ENCODE measurements at places on chromosomes 5 and 9.

GRCh38 chr5:170145462-170145861, 39.8 kb downstream of the FOXI1 start:
- DNase-seq = no peak

GRCh38 chr5:55483885-55484284, 50.9 kb downstream of the PLPP1 start:
- no peak for DNase-seq

- no peak for DNase-seq
Observed at GRCh38 chr5:126274076-126274762, 149.0 kb upstream of the GRAMD2B start.

- DNase-seq = no peak
Observed at GRCh38 chr5:72472666-72473422, 34.4 kb downstream of the ZNF366 start.

- no peak for DNase-seq
Observed at GRCh38 chr5:86124333-86124732, 493.4 kb upstream of the COX7C start.

DNA sequence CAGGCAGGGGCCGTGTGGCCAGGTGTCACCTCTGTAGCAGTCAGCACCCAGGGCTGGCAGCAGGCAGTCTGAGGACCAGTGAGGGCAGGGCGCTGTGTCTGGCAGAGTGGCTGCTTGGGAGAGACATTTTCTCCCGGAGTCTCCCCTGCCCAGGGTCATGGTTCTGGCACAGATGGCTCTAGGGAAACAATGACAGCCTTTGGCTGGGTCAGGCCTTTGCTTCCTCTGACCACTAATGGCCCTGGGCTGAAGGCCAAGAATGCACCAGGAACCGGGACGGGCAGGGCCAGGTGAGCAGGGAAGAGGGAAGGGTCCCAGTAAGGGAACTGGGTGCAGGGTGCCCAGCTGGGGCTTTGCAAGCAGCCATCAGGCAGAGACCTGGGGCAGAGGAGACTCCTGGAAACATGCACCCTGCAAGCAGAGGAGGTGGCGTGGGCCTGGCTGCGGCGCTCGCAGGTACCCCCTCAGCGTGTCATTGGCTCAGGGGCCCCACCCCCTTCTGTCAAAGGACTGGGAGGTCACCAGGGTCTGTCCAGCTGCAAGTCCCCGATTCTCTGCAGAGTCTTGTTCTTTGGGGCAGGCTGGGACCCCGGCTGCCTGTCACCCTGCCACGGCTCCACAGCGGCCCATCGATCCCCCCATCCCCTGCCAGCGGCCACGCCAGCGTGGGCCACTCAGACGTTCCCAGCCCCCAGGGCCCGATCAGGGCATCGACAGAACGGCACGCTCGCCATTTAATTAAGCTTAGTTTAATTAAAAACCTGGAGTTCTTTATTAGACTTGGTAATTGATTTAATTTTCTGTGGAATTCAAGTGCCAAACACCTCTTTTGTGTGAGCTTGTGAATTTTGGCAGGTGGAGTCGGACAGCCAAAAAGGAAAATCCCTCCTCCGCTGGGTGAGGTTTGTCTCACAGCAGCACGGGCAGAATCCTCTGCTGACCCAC, 18.9 kb upstream of the TMEM250 start:
- DNase-seq = no peak

DNA sequence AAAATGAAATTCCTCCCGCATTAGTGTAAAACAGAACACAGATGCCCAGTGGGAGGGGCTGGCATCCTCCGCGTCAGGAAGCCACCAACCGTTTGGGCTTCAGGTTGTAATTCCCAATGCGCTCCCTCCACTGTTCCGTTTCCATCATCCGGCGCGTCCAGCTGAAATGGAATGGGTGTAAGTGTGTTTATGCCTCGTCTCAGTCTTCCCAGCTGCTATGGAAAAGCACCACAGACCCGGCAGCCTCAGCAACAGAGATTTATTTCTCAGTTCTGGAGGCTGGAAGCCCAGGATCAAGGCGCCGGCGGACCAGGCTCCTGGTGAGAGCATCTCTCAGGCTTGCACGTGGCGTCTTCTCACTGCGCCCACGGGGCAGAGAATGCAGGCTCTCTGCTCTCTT, 20.4 kb downstream of the KCNT1 start:
- no peak for DNase-seq

GRCh38 chr9:34579104-34579807, 10.3 kb downstream of the CNTFR start:
- no peak for DNase-seq

- no peak for DNase-seq
Observed at GRCh38 chr5:151072630-151073025, 8.2 kb downstream of the TNIP1 start.

GRCh38 chr9:129809346-129809745, 6.4 kb downstream of the TOR1B start:
- DNase-seq = no peak

- DNase-seq = no peak
Observed at GRCh38 chr5:34519489-34520220, 136.5 kb upstream of the RAI14 start.

DNA sequence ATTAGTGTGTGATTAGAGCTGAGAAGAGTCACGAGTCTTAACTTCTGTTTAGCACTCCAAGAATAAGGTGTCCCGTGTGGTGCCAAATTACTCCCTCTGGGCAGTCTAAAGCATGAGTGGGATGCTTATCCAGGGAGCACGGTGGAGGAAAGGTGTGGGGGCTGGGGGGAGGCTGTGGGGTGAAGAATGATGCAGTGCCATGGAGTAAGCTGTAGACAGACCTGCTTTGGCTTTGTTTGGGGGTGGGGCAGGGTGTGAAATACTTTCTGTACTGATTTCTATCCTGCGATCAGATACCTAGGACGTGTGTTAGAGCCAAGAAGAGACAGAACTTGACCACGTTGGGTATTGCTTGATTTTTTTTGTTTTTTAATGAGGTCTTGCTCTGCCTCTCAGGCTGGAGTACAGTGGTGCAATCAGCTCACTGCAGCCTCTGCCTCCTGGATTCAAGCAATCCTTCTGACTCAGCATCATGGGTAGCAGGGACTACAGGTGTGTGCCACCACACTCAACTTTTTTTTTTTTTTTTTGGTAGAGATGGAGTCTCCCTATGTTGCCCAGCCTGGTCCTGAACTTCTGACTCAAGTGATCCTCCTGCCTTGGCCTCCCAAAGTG, 232.8 kb downstream of the MAN2A1 start:
- DNase-seq = no peak

- DNase-seq = no peak
Observed at GRCh38 chr5:142636093-142636492, 49.8 kb downstream of the FGF1 start.

GRCh38 chr9:91359083-91359482, 2.6 kb downstream of the AUH start:
- no peak for DNase-seq

DNA sequence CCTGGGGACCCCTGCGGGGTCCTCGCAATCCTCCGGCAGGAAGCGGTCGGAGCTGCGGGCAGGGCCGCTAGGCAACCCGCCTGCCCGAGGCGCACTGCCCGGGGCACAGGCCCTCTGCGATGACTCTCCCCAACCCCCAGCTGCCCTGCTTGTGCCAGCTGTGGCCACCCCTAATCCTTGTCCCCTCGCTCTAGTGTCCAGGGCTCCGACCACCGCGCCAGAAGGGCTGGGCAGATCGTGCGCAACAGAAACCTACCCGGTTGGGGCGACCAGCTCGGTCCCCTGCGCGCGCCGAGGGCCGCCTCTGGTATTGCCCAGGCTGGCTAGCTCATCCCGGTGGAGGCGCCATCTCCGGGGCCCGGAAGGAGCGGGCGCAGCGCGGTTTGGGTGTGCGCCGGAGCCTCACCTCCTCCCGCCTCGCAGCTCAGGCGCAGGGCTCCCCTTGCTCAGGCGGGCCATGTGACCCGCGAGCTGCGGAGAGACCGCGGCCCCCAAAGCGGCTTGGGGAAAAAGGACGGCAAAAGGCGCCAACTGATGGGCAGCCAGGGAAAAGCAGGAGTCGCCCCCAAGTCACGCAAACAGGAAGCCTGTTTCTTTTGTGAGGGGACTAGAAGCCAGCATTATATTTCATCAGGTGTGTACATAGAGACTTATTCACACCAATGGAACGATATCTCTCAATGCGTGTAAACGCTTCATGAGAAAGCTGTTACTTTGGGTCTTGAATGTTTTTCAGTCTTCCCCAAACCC, 46.8 kb upstream of the RNF20 start:
- DNase-seq = no peak

DNA sequence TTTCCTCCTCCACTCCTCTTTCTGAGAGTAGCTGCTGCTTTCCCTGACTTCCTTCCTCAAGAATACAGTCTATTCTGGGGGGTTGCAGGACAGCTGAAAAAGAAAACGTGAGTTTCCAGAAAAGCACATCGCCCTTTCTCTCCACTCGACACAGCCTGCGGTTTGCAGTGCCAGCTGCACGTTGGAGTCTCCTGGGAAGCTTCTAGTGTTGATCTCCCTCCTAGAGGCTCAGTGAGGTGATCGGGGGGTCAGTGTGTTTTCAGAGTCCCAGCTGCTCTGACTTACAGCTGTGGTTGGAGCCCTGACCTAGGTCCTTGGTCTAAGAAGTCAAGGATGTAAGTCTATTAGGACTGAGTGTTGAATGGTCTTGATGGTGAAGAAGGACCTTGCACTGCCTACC, 25.0 kb upstream of the SUSD3 start:
- DNase-seq = no peak

DNA sequence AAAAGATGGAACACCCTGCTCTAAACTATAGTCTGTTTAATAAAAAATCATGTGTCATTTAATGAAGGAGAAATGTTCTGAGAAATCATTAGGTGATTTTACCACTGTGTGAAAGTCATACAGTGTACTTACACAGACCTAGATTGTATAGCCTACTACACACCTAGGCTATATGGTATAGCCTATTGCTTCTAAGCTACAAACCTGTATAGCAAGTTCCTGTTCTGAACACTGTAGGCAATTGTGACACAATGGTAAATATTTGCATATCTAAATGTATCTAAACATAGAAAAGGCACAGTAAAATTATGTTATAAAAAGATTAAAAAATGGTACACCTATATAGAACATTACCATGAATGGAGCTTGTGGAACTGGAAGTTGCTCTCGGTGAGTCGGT, 40.6 kb downstream of the EFNA5 start:
- DNase-seq = no peak

DNA sequence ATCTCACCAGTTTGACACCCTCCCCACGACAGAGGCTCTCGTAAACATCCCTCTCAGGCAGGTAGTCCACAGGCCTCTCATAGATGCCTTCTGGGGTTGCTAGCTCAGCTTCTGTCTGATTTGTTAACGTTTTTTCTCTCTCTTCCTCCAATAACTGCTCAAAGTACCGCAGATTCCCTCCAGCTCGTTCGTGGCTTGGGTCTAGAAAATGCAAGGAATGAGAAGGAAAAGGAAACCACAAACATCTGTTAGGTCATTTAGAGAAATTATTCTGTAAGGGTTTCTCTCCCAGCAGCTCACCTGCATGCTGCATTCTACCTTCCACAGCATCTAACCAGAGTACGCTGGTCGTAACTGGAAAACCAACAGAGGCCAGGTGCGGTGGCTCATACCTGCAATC, 18.5 kb downstream of the P4HA2 start:
- no peak for DNase-seq

DNA sequence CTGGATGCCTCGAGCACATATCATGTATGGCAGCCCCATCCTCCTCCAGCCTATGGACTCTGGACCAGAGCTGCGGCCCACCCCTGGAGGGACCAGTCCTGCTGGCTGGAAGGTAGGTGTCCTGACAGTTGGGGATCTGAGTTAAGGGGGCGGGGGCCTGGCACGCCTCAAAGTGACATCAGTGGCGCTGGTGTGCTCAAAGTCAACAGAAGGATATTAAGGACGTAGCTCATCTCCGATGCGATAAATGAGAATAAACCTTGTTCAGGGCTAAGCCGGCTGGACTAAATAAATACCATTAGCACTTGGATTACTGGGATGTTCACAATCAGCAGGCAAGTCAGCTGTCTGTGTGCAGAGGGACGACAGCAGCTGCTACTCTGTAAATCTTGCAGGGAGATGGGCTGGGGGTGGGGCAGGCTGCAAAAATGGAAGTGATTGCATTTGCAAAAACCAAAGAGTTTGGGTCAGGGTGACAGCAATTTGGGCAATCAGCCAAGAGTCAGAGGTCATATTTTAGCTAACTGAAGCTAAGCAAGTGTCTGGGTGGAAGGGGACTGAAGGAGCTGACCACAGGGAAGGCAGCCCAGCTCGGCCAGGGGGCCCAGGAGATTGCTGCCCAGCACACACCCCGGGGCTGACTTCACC, 80.0 kb upstream of the LRRTM2 start:
- DNase-seq = no peak

DNA sequence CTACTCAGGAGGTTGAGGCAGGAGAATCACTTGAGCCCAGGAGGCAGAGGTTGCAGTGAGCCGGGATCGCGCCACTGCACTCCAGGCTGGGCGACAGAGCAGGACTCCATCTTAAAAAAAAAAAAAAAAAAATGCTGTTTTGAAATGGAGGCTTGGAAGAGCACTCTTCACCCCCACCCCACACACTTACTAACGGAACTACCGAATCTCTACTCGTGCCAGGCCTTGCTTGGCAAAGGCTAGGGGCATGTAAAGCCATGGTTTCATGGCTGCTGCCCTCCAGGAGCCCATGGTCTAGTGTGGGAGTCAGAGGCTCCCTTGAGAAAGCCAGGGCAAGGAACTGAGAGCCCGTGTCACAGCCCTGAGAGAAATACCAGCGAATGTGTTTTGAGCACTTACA, 21.3 kb downstream of the PCDHGC5 start:
- no peak for DNase-seq

All from stimulated activated CD8-positive, alpha-beta memory T cell treated with anti-CD3 and anti-CD28 coated beads, Interleukin-7, amount 100 ng/mL, for 1 hour (primary cell).